ENCODE measurements at places on chromosomes 12 and 14.

GRCh38 chr12:19630536-19630935 lies 191.2 kb downstream of the AEBP2 start:
- no peak for DNase-seq

DNA sequence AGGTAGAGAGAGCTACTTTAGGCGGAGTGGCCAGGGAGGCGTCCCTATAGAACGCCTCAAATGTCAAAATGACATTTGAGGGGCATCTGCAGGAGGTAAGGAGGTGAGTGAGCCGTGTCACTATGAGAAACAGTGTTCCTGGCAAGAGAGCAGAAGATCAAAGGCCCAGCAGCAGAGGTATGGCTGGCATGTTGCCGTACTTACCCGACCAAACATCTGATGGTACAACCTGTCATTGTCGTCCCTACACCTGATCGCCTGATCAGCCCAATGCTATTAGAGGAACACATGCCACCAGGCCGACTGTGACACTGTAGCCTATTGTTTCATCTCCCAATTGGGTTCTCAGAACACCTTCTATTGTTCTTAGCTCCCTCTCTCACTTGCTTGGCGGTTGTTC lies 33.9 kb upstream of the POC1B start:
- no peak for DNase-seq

GRCh38 chr12:108367436-108367835 lies 28.3 kb upstream of the CMKLR1 start:
- no peak for DNase-seq

GRCh38 chr12:30945443-30946164 lies 19.1 kb downstream of the TSPAN11 start:
- DNase-seq, result no peak

DNA sequence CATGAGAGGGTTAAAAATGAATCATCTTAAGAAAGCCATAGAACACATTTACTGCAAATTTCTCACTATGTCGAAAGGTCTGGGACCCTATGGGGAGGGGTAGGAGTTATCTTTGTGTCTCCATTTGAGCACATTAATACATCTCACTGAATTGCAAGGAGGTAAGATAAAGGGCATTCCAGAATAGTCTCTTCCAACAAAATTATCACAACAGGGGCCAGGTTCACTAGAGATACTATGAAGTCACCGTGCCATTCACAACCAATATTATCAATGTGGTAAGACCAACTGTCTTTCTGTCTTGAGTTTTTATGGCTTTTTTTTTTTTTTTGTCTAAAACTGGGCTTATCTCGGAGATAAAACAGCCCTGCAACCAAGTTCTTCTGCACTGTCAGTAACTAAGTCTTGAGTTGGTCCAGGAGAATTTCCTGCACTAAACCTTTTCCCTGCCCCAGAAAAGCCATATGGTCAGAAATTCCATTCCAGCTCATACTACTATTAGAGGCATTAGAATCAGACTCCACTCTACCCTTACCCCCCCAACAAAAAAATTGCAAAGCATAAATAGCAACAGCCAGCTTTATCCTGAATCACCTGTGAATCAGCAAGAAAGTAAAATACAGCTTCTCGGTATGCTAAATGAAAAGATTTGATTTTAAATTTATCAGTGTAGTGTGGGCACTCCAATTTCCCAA lies 79.7 kb downstream of the PTPRR start:
- no peak for DNase-seq

DNA sequence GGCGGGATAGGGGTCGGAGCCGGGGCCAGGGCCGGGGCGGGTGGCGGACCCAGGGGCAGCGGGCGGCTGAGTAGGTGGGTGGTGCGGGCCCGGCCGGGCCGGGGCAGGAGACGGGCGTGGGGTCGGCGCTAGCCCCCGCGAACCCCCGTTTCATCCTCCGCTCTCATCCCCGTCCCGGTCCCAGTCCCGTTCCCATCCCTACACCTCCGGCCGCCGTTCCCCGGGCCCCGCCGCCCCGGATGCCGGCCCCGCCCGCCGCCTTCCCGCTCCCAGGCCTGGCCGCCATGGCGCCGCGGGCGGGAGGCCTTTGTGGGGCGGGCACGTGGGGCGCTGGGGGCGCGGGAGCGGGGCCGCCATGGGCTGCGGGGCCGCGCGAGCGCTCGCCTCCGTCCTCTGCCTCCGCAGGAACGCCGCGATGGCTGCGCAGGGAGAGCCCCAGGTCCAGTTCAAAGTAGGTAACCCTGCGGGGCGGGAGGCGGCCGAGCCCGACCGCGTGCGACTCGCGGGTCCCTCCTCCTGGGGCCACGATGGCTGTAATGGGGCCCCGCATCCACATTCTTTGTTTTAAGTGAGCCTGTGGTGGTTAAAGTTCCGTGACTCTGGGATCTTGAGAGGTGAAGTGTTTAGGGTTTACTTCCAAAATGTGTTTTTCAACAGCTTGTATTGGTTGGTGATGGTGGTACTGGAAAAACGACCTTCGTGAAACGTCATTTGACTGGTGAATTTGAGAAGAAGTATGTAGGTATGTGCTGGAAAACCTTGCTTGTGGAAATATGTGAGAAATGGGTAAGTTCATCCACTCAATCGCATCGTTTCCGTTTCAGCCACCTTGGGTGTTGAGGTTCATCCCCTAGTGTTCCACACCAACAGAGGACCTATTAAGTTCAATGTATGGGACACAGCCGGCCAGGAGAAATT lies 572 bp downstream of the RAN start:
- DNase-seq, result peak; percentile 35

- DNase-seq, result no peak
Observed at GRCh38 chr14:93103392-93104080, 12.2 kb downstream of the ITPK1 start.

GRCh38 chr12:48739618-48740269 lies 23.2 kb upstream of the CCNT1 start:
- DNase-seq, result no peak

GRCh38 chr12:94180558-94181296 lies 32.4 kb downstream of the PLXNC1 start:
- DNase-seq, result no peak

- no peak for DNase-seq
Observed at GRCh38 chr14:93525696-93526451, 95.1 kb downstream of the UNC79 start.

DNA sequence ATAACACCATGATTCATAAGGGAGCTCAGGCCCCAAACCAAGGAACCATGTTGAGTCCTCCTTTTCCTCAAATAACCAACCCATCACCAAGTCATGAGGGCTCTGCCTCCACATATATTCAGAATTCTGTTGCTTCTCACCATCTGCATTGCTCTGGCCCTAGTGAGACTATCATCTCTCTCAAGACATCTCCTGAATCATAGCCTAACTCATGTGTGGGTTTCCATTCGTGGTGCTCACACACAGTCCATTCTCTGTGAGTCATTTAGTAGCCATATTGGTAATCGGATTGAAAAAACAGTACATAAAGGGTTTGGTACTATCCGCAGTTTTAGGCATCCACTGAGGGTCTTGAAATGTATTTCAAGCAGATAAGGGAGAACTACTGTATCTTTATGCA lies 5.1 kb upstream of the SLC38A2 start:
- DNase-seq, result no peak

DNA sequence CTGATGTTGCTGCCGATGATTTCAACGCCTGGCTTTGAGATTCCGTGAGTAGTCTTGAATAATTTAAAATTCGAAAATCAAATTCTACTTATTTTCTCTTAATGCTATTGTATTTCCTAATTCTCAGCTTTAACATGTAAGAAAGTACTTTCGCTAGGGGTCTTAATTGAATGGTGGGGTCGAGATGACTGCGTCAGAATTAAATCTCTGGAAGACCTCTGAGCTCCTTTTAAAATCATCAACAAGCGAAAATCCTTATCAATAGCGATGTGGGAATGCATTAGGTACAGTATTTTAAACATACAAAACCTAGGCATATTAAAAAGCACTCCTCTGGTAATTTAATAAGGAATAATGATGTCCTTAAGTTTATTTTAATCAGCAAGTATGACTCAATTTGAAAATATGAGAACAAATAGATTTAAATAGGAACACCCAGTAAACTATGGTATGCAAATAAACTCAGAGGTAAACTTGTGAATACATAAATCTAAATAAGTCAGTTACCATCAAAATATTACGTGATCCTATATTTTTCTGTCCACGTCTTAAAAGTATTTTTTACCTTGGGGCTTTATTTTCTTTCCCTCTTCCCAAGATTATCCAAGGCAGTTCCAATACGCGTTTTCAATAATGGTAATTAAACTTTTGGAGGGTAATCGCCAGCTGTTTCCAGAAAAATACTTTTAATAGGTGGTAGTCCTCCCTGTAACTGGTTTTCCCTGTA lies 1.4 kb downstream of the FOXA1 start:
- DNase-seq, result no peak

DNA sequence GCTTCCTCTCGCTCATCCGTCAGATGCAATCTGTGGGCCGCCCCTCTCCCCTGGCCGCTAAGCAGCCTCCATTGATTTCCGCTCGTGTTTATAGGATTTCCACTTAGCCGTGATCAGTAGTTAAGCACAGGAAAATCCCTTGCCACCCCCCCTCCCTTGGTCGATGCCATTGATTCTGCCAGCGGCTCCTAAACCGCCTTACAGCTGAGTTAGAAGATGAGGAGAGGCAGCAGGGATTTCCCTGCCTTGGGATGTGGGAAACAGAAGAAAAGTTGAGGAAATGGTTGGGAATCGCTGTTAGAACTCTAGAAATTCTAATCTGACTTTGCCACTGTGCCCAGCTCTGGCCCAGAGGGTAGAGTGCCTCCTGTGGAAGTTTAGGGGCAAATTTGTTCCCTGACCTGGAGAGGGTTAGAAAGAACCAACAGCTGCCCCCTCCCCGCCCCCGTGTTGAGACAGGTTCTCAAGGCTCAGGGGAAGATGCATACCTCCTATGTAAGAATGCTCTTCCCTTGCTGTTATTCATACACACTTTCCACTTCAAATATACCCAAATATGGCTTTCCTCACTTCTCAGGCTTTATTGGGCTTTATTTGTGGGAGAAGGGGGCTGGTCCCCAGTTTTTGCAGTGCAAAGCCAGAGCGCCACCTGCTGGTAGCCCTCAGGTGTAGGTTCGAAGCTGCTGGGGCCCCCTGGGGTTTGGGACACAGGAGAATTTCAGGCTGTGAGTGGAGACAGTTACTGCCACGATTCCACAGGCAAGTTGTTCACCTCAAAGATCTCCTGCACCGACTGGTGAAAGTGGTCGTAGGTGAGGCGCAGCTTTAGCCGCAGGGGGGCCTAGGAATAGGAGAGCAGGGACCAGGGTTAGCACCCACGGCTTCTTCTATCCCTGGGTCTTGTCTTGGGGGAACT lies 3.2 kb downstream of the THTPA start:
- peak; percentile 69 for DNase-seq

GRCh38 chr14:54703724-54704123 lies 136.8 kb downstream of the SAMD4A start:
- DNase-seq, result no peak

DNA sequence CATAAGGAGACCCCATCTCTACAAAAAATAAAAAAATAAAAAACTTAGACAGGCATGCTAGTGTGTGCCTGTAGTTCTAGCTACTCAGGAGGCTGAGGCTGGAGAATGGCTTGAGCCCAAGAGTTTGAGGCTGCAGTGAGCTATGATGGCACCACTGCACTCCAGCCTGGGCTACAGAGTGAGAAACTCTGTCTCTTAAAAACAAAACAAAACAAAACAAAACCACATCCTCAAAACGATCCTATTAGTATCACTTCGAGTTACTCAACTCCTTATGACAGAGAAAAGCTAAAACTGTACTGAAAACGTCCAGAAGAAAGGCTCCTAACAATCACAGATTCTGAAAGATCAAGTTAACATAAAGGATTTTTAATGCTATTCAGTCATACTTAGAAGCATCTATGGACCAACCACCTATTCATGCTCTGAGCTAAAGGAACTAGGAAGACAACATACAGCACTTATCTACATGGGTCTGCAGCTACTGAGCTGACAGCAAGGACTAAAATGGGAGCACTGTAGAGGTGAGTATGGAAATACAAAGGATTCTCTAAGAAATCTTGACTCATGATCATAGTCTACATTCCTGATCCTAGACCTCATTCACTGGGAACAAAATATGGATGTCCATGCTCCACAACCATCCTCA lies 75.3 kb upstream of the DUSP6 start:
- DNase-seq, result no peak

GRCh38 chr14:71514941-71515919 lies 417.0 kb upstream of the RGS6 start:
- no peak for DNase-seq

GRCh38 chr12:45598761-45599160 lies 130.7 kb upstream of the ARID2 start:
- no peak for DNase-seq

DNA sequence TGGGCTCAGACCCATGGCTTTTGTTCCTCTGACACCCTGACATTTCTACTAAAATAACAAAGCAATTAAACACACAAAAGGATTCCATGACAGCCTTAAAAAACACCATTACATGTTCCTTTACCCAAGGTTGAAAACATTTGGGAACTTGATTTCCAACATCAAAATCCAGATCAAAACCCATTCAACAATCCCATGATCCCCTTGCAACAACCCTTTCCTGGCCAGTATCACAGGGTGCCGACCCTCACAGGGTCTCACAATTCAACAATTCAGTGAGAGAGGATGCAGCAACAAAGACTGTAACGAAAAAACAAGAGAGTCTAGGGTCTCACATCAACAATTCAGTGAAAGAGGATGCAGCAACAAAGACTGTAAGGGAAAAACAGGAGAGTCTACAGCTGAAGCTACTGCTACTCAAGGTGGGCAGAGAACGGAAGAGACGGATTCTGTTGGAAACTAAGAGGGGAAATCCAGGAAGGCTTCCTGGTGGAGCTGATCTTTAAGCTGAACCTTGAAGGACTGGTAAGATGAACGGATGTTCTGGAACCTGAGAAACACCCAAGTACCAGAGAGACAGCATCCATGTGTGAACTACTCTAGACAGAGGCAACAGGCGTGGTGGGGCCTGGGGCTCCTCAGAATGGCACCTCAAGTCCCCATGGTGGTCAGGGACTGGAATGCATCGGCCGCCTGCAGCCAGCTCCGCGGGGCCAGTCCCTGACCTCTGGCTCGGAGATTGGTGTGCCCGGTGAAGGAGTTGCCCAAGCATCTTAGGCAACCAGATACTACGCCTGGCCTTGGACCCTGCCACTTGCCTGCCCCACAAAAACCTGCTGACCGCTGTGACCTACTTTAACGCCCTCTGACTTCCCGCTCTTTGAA lies 22.7 kb upstream of the ZFP36L1 start:
- DNase-seq, result no peak

DNA sequence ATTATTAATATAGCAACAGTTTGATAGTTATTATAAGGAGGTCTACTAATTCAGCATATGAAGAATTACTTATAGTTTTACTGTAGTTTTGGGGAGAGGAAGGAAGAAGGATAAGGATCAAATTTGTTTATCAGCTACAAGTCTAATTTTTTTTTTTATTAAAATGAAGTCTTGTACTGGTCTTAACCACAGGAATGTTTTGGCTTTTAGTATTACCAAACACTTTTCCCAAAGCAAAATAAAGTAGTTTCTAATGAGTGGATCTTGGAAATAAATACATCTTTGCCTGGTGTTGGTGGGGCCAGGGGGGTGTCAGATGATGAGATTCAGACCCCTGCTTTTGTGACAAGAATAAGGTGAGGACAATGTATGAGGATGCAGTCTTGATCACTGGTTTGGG lies 57.2 kb upstream of the ZDHHC17 start:
- DNase-seq, result no peak
